Activated CD4-positive, alpha-beta T cell treated with anti-CD3 and anti-CD28 coated beads, Interleukin-2, amount 10 ng/mL, durations not matched to agents 7 days and 5 days (primary cell): ENCODE measurements at places on chromosomes 4 and X.

DNA sequence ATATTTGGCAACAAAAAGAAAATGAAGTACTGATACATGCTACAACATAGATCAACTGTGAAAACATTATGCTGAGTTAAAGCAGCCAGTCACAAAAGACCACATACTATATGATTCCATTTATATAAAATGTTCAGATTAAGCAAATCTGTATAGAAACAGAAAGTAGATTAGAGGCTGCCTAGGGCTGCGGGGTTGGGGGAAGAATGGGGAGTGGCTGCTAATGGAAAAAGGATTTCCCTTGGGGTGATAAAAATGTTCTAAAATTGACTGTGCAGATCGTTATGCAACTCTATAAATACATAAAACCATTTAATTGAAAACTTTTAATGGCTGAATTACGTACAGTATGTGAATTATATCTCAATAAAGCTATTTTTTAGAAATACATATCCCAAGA, 46.8 kb downstream of the NEK1 start:
- no peak overlapping the region for H3K4me3 ChIP-seq
- peaks cover 7% of the 10 kb centered on the region for H3K36me3 ChIP-seq
- no peak overlapping the region for H3K27ac ChIP-seq
- peaks cover 13% of the 10 kb centered on the region for H3K4me1 ChIP-seq
- no peak for DNase-seq
- no peaks in the 10 kb centered on the region for H3K27me3 ChIP-seq

DNA sequence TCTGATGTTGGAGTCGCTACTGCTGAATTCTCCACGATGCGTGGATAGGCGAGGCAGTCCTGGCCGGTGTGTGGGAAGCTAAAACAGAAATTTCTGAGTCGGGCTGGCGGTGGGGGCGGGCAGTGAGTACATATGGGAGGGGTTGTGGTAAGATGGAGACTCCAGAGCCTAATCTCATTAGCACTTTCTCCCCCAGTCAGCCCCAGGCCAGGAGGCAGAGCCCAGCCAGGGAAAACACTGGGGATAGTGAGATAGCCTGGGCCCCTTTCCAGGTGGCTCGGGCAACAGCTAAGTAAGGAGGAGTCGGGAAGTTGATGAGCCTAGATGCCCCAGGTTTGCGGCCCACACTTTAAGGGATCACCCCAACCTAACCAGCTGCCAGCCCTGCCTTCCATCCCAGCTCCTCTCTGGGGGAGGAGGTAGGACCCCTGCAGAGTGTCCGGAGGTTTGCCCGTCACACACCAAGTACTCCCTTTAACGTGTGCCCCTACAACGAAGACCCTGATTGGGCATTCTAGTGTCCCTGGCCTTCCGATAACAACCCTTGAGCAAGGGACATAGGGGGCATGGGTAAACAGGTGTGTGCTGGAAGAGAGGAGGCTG, 2.4 kb upstream of the LOC101059915 start:
- H3K36me3 ChIP-seq = no peaks in the 10 kb centered on the region
- H3K4me1 ChIP-seq = peaks cover 19% of the 10 kb centered on the region
- no peak overlapping the region for H3K4me3 ChIP-seq
- no peak overlapping the region for H3K27ac ChIP-seq
- DNase-seq = no peak
- H3K27me3 ChIP-seq = no peaks in the 10 kb centered on the region

GRCh38 chrX:108257556-108257955, 166.0 kb downstream of the ATG4A start:
- H3K4me3 ChIP-seq = no peak overlapping the region
- peaks cover 14% of the 10 kb centered on the region for H3K27me3 ChIP-seq
- DNase-seq = no peak
- H3K4me1 ChIP-seq = no peaks in the 10 kb centered on the region
- H3K36me3 ChIP-seq = no peaks in the 10 kb centered on the region

DNA sequence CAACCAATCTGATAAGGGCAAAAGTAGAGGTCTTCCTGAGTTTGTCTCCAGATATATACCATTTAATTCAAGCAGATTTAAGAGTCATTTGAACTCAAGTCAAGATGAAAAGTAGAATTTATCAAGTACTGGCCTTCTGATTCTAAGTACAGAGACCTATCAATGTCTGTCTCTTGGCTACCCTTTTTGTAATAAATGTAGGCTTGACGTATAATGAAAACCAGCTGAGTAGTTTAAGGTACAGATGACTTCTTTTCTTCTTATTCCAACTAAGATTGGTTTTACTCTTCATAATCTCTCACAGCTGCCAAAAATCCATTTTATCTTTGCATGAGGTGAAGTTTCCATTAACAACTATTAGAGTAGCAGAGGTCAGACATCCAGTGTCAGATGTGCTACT, 867.6 kb downstream of the FAT4 start:
- no peak overlapping the region for H3K27ac ChIP-seq
- no peak overlapping the region for H3K4me3 ChIP-seq
- no peaks in the 10 kb centered on the region for H3K36me3 ChIP-seq
- no peaks in the 10 kb centered on the region for H3K27me3 ChIP-seq
- no peak for DNase-seq
